Frontal cortex (tissue), 4 donors: ENCODE measurements at places on chromosomes 12 and 14.

DNA sequence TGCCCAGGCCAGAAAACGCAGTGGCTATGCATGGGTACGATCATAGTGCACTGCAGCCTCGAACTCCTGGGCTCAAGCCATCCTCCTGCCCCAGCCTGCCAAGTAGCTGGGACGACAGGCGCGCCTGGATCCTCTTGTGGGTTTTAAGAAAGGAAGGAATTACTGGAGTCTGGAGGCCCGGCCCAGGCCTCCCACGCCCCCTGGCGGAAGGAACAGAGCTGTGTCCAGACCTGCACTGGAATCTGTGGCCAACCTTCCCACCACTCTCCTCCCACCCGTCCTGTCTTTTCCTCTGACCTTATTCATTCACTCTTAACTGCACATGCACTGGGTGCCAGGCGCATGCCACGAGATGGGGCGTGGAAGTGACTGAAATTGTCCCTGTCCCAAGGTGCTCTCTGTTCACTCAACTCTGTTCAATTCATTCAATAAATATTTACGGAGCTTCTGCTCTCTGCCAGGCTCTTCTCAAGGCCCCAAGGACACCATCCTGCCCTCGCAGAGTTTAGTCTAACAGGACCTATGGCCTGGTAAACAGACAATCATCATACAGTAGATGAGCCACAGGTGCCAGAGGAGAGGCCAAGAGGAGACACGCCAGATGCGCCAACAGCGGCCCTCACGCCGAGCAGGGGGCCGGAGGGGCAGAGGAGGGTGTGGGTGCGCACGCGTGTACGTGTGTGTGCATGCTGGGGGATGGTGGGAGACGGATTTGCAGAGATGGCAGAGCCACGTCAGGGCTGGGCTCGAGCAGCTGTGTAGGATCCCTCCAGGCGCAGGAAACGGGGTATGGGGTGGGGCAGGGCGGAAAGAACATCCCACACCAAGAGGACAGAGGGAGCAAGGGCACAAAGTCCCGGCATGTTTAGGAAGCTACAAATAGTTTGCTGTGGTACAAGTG lies 13.7 kb upstream of the TMEM106C start:
- peak; percentile 79 for DNase-seq

DNA sequence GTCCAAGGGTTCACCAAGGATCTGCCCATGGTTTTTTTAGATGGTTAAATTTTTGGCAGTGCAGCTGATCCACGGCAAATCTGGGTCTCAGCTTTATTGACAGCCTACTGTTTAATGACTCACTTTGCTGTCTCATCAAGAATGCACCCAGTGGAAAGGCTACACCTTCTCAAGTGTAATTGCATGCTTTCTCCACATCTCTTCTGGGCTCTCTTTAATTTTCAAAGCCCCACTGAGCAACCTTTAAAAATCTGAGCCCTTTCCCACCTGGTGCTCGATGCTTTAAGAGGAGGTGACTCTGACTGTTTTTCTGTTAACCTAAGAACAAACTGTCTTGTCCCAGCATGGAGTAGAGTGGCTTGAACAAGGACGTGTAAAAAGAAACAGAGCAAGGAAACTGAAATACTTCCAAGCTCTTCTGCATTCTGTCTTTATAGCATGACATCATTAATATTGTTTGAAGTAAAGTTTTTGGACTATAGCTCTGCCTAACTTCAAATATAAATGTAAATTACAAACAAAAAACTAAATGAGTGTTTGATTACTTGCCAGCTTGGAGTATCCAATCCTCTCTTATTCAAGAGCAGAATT lies 214.2 kb upstream of the KRR1 start:
- DNase-seq, result no peak

DNA sequence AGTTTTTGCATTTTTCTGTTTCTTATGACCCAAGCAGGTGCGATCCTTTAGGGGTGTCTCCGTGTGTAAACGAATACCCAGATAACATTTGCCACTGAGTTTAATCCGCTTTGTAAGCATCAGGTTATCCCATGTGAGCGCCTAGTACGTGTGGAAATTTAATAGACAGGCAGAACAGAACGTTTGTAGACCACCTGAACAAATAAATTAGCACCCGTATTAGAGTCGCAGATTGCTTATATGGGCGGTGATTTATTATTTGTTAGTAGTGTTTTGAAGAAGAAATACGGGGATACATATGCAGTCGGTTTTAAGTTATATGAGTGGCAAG lies 325 bp downstream of the C12orf60 start:
- DNase-seq, result no peak

DNA sequence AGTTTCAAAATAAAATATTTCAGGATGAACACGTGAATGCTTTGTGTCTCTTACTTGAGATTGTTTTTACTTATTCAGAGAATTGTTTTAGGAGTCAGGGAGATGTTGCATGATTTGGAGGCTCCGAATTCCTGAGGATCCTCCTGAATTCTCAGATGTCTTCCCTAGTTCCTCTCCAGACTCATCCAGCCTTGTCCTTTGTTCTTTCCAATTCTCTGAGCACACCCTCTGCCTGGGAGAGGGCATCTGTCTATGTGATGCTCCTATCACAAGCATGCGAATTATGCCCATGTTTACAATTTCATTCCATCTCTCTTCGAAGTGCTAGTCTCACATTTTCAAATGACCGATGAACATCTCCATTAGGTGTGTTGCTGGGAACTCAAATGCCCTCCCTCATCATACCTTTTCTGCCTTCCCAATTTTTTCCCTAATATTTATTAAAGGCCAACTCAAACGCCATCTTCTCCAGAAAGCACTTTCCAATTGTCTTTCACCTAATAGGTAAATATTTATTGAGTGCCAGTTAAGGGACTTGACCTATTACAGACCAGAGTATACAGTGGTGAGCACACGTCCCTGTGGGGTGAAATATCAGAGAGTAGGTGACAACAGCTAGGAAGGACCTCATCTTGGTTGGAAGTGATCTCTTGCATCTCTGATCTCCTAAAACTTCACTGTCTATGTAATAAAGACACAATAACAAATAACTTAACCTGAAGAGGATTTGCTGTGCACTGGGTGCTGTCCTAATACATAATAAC lies 64.4 kb downstream of the ARF6 start:
- DNase-seq, result no peak

DNA sequence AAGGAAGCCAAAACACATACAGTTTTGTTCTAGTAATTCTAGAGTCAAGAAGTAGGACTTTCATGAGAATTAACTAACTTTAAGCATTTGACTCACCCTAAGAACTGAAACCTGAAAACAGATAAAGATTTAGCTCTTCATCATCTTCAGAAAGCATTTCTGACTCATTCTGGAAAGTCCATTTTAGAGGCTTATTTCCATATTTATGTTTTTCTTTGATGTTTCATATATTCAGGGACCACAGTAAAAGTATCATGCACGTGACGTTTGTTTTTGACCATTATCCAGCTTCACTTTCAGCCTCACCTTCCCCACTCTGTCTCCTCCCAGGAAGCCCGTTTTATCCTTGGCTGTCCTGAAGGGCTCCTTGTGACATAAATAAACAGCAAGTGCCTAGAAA lies 79.2 kb downstream of the MDGA2 start:
- DNase-seq, result no peak

- no peak for DNase-seq
Measured at GRCh38 chr14:90523961-90524875, 127.4 kb downstream of the CALM1 start.
